Pancreas (tissue), 10 donors: ENCODE measurements at places on chromosomes 5 and 9. TPM values are rescaled to one million over a fixed set of nuclear protein-coding genes. Genes with fewer than 3 reads are reported as not detected.

Gene ROPN1L
- 0.32 TPM for total RNA-seq

Gene AP3B1
- total RNA-seq: 18.6 TPM

Gene OLFM1
- 5.9 TPM for total RNA-seq

Gene GMCL2
- not detected for total RNA-seq

Gene IZUMO3
- total RNA-seq: not detected

Gene PCDHB5
- total RNA-seq: 6.7 TPM

Gene AFAP1L1
- total RNA-seq: 1.1 TPM

Gene ADAMTS2
- 1.3 TPM for total RNA-seq

Gene CKMT2
- total RNA-seq: 0.82 TPM

Gene RALGDS
- total RNA-seq: 16.5 TPM

GRCh38 chr5:36447776-36448175 lies 146.1 kb upstream of the RANBP3L start:
- no peak for DNase-seq

- peak; percentile 15 for DNase-seq
Measured at GRCh38 chr9:125984461-125984860, 237.3 kb downstream of the PBX3 start.

- DNase-seq: no peak
Measured at GRCh38 chr9:16267281-16268066, 603.0 kb downstream of the BNC2 start.

GRCh38 chr5:15571081-15571480 lies 71.1 kb downstream of the FBXL7 start:
- DNase-seq: no peak

DNA sequence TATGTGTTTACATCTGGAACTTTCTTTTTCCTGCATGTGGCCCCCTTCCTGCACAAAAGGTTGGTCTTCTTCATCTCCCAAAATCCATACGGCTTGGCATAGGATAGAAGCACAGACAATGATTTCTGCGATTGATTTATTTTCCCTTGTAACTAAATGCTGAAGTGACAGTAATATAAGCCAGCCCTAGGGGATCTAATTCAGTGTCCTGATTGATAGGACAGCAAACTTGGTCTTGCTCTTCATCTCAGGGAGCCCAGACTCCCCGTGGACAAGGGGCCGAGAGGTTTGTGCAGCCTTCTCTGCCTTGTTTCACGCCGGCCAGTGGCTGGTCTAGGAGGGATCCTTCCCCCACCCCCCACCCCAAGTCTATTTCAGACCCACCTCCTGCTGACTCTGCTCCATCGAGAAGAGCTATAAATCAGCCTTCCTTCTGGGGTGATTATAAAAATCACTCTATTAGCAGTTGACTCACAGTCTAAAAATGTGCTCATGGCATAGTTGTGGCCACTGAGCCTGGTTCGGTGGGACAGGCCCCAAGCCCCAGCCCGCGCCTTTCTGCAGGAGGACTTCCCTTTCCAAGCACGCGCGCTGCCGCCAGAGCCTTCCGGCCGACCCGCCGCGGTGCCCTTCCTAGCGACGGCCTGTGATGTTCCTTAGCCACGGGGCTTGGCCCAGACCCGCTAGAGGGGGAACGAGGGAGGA lies 89.8 kb upstream of the COL5A1 start:
- no peak for DNase-seq

GRCh38 chr5:75640826-75641225 lies 29.6 kb downstream of the ANKDD1B start:
- no peak for DNase-seq

- no peak for DNase-seq
Measured at GRCh38 chr9:107703651-107704050, 214.1 kb upstream of the KLF4 start.

DNA sequence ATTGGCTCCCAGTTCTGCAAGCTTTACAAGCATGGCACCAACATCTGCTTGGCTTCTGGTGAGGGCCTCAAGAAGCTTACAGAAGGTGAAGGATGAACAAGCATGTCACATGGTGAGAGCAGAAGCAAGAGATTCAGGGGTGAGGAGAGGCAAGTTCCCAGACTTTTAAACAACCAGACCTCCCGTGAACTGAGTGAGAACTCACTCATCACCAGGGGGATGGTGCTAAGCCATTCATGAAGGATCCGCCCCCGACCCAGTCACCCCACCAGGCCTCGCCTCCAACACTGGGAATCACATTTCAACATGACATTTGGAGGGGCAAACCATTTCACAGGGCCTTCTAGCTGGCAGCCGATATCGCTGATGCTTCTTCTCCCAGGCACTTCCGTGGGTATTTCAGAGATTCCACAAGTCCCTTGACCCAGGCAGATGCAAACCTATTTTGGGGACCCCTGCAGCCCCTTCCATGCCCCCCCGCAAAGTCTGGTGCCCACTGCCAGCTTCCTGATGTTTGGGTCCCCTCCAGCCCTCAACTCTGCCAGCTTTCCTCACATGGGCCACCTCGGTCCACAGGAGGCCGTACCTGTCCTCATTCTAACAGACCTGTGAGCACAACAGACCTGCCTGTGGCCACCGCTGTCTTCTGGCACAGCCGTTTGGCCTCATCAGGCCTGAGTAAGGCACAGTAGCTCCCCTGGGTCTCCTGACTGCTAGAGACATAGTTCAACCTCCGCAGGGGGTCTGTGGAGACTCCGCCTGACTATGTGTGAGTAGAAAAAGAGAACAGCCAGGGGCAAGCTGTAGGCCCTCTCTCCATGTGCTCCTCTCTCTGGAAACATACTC lies 60.7 kb upstream of the ANGPTL2 start:
- DNase-seq: no peak

GRCh38 chr9:7974335-7974960 lies 174.9 kb upstream of the DMAC1 start:
- DNase-seq: peak; percentile 13

- DNase-seq: no peak
Measured at GRCh38 chr5:140753561-140753960, 32.4 kb upstream of the PCDHA1 start.

DNA sequence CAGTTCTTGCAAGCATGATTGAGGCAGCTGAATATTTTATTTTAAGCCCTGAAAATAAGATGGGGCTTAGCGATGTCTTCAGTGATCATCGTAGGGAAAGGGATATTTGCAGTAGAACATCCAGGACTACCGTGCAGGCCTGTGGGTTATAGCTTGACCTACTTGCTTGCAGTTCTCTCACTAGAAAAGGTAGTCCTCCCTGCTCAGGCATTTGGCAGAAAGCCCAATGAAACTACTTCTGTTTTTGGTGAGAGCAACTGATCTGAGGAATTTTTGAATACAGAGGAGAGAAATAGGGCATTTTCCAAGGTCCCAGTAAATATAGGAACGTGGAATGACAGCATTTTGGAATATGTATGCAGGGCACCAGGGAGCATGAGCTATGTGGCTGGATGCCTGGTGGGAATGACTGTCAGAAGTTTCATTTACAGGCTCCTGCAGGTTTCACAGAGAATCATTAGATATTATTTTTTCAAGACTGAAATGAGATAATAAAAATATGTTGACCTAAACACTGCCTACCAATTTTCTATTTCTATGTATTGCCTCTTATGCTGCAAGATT lies 417.9 kb upstream of the ACTBL2 start:
- DNase-seq: no peak

- DNase-seq: no peak
Measured at GRCh38 chr5:160774666-160775315, 77.2 kb downstream of the ATP10B start.

GRCh38 chr5:111076091-111076490 lies 4.6 kb downstream of the TSLP start:
- DNase-seq: no peak

GRCh38 chr5:77637170-77637997 lies 1.1 kb downstream of the OTP start:
- DNase-seq: no peak

DNA sequence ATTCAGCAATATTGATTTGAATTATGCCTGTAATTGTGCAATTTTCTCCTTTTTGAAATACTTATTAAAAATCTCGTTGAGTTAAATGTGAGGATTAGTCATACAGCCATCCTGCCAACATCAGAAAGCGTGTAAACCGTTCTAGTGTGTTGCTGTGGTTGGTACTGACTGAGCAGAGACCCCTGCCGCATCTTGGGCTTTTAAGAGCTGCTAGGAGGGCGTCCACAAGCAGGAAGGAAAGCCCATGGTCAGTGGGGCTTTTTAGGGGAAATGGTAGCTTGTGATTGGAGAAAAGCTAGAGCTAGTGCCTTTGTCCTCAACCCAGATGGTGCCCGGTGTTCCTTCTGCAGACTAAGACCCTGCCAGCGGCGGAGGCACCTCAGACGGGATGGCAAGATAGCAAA lies 1.3 kb downstream of the SDHA start:
- no peak for DNase-seq

DNA sequence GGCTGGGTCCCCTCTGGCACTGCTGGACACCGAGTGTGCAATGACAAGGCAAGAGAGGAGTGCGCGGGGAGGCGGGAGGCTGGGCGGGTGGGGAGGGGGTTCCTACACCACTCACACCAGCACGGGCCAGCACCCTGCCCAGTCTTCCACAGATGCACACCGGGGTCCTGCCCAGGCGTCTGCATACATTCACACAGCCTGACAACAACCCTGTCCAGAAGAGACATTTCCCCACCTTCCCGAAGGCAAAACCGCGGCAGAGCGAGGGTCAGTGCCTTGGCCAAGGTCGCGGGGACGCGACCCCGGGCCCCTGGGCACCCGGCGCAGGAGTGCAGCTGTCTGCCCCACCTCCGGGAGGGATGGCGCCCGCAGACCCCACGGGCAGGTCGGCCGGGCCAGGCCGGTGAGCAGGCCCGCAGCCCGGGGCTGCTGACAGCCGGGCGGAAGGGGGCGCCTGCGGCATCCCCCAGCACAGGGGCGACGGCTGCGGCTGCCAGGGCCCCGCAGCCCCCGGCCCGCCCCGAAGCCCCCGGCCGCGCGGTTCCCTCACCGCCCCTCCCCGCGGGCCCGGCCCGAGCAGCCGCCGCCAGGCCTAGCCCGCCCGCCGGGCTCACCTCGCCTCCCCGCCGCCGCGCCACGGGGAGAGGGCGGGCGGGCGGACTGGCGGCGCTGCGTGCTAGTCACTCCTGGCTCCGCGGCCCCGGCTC lies 496 bp downstream of the MAPK9 start:
- peak; percentile 62 for DNase-seq

DNA sequence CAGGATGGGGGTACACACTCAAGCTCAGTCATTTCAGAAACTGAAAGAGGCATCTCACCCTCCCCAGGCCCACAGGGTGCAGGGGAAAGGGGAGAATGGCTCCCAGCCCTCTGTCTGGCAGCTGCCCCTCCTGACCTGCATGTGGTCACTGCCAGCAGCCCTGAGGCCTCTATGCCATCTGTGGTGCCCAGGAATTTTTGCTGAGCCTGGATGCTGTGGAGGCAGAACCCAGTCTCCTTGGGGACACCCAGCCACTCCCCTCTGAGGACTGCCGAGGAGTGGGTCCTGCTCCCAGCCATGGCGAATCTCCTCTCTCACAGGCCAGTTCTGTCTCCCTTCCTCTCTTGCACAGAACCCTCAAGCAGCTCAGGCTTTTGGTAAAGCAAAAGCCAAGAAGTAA lies 104.0 kb upstream of the ALDH1B1 start:
- DNase-seq: no peak

DNA sequence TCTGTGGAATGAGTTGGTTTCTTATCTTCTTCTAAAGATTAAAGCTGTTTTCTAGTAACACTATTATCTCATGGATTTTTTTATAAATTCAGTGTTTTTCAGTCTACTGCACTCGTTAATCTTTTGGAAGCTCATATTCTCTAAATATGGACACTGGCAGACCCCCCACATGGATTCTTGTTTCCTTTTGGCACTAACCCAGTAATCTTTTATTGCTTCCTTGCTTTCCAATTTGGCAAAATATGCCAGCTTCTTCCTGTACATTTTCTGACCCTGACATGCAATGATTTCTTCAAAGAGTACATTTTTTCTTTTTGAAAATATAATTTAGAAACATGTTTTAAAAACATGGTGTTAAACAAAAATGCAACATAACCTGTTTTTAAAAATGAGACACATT lies 474.2 kb upstream of the FTMT start:
- no peak for DNase-seq

GRCh38 chr9:99030092-99030511 lies 74.8 kb upstream of the TGFBR1 start:
- no peak for DNase-seq

DNA sequence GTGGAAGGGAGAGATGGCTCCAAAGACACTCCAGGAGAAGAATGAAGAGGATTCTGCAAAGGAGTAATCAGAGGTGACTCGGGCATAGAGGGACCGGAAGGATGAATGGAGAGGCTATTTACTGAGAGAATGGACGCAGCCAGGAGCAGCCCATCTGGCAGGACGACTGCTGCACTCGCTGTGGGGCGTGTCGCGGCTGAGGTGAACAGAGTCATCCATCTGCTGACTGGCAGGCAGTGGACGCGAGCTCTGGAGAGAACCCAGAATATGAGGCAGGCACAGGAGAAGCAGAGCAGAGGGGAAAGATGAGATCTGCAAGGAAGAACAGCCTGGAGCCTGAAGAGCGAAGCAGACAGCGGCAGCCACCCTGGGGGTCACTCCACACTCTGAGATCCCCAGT lies 16.4 kb downstream of the FGF1 start:
- DNase-seq: no peak

DNA sequence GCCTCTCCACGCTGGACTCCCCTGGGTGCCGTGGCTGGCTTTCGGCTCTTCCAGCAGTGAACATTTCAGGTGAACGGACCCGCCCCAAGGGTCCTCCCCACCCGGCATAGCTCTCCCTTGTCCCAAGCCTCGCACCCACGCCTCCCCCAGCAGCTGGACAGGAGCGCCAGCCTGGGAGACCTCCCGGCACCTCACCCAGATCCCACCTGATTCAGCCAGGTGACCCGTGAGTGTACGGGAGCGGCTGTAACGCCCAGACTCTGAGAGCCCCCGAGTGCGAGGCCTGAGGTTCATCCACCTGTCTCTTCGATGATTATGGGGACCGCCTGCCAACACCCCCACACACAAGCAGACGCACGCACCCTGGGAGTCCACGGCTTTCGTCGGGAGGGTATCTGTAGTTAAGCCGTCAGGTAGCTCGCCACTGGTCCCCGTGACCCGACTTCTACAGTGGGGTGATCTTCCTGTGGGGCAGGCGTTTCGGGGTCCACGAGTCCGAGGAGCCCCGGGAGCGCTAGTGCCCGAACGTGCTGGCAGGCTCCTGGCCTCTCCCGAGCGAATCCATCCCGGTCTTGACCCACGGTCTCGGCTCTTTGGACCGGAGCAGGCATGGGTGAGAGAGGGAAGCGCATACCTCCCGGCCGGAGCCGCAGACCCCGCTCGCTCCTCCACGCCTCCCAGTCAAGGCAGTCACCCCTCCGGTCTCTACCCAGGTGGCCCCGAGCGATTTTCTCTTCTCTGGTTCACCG lies 14.9 kb downstream of the TRIM7 start:
- peak; percentile 72 for DNase-seq

GRCh38 chr9:68750255-68750654 lies 45.2 kb downstream of the PIP5K1B start:
- no peak for DNase-seq

DNA sequence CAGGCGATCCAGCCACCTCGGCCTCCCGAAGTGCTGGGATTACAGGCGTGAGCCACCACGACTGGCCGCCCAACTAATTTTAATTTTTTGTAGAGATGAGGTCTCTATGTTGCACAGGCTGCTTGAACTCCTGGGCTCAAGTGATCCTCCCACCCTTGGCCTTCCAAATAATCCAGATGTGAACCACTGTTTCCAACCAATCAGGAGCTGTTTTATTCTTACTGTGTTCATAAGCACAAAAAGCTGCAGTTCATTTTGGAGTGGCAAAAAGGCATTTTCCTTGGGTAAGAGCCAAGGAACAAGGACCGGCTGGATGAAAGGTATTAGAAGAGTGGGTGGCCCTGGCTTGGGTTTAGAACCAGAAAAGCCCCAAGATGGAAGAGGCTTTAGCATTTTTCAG lies 5.2 kb upstream of the SLC27A4 start:
- no peak for DNase-seq

GRCh38 chr5:154138701-154139100 lies 51.8 kb upstream of the GALNT10 start:
- DNase-seq: peak; percentile 22
